Astrocyte of the spinal cord (primary cell): ENCODE measurements at places on chromosomes 7 and 10.

GRCh38 chr10:75096749-75097148 lies 14.7 kb upstream of the SAMD8 start:
- no peak for DNase-seq

DNA sequence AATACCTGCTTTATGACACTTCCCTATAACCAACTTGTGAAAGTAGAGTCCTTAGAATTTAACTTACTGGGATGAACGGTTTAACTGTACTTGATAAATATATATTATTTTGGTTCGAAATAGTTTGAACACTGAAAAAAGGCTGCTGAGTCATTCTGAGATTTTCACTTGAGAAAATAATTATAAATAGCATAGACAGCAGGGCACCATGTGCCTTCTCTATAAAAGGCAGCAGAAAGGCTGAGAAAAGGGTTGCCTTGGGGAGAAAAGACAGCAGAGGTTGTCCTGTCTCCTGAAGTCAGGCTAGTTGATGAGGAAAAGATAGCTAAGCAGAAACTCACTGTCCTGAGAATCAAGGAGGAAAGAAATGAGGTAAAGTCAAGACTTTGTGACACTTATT lies 92.4 kb downstream of the CTTNBP2 start:
- DNase-seq, result peak; percentile 60

DNA sequence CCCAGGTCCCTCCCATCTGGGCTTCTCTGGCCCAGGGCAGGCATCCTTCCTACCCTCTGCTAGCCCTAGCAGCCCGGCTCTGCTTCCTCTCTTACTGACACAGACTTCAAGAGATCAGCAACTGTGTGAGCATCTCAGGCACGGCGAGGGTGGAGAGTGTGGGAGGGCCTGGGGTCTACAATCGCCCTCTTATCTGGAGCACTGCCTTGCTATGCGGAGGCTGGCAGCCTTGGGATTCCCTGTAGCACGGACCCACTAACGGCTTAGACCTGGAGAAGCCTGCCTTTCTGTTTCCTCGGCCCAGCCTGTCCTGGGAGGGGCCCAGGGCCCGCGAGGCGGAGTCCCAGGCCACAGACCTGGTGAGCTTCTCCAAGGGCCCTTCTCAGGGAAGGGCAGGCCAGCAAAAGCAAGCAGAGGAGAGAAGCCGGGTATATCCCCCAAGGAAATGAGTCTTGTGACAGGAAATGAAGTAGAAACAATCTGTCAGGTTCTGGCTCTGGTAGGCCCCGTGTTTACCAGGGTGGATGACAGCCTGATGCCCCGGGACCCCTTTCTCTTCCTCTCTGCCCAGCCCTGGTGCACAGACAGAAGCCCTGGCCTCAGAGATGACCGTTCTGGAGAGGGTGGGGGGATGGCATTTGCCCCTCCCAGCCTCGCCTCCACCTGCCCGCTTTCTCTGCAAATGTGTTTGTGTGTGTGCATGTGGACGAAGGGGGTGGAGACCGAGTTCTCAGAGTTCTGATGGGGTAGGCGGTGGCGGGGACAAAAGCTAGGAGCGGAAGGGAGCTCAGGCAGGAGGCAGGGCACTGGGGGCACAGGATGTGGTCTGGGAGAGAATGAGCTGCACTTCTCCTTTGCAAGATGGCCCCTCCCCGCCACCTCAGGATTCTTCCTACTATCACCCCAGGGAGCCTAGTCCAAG lies 2.5 kb downstream of the LRCH4 start:
- peak; percentile 59 for DNase-seq

GRCh38 chr10:58998924-58999713 lies 177.3 kb upstream of the PHYHIPL start:
- peak; percentile 55 for DNase-seq

- no peak for DNase-seq
Observed at GRCh38 chr10:131944412-131944811, 37.3 kb downstream of the BNIP3 start.

GRCh38 chr7:115004121-115004520 lies 82.2 kb downstream of the MDFIC start:
- DNase-seq, result no peak

DNA sequence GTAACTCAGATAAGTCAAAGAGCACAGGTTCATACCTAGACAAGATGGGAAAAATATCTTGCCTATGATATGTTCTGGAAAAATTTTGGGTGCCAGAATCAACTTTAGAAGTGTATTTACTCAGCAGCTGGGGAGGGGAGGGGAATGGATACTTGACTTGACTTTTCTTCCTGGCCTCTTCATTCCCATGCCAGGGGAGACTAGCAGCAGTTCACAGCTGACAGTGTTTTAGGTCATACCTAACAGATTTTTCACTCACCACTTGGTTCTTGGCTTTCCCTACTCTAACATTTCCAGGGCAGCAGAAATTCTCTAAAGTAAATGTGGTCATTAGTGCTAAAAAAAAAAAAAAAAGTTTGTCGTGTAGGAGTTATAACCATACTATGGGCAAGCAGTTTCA lies 46.3 kb downstream of the TAS2R16 start:
- peak; percentile 2 for DNase-seq

- no peak for DNase-seq
Observed at GRCh38 chr10:29970576-29970975, 88.8 kb downstream of the JCAD start.

DNA sequence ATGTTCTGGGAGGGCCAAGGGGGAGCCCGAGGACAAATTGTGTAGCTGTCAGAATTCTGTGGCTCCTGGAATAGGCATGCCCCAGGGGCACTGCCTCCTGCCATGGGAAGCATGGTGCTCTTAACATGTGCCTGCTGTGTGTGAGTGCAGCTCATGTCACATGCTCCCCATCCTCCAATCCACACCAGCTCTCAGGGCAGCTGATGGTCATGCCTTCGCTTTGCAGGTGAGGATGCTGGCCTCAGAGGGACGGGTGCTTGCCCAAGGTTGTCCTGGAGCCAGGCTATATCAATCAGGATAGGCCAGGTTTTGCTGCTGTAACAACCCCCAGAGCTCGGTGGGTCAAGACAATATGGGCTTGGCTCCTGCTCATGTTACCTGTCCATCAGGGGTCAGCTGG lies 303.4 kb downstream of the RPS24 start:
- DNase-seq, result no peak

GRCh38 chr10:125984346-125984745 lies 88.0 kb downstream of the FANK1 start:
- DNase-seq, result no peak

DNA sequence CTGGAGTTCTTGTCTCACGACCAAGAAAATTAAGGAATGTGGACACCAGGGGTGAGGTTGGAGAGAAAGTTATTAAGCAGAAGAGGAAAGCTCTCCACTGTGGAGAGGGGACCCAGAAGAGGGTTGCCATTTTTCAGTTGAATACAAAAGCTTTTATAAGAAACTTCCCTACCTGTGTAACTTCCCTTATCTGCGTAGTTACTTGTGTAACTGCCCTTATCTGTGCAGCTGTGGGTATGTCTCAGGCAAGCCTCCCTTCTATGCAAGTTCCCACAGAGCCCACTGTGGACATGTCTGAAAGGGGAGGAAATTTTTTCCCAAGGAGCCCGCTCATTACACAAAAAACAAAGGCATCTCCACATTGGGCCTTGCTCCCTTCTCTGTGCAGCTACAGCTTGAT lies 94.9 kb downstream of the SVOPL start:
- no peak for DNase-seq

DNA sequence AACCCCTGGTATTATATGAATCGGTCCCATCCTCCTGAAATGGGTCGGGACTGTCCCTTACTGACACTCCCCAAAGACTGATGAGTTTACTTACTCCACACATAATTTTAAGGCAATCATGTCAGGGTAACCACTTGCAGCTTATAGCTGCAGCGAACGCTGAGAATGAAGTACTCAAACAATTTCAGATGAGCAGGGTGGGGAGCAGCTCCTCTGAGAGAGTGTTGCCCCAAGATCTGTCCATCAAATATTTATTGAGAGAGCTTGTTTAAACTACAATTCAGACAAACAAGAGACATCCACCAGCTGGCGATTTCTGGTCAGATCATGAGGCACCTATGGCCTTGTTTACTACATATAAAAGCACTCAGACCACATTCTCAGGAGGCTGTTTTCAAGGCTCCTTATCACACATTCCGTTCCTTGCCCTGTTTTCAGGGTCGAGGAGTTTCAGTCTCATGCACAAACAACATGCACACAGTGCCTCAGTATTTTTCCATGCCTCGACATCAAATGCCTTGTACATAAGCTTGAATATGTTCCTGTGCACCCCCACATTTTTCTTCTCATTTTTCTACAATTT lies 80.1 kb downstream of the THSD7A start:
- no peak for DNase-seq

DNA sequence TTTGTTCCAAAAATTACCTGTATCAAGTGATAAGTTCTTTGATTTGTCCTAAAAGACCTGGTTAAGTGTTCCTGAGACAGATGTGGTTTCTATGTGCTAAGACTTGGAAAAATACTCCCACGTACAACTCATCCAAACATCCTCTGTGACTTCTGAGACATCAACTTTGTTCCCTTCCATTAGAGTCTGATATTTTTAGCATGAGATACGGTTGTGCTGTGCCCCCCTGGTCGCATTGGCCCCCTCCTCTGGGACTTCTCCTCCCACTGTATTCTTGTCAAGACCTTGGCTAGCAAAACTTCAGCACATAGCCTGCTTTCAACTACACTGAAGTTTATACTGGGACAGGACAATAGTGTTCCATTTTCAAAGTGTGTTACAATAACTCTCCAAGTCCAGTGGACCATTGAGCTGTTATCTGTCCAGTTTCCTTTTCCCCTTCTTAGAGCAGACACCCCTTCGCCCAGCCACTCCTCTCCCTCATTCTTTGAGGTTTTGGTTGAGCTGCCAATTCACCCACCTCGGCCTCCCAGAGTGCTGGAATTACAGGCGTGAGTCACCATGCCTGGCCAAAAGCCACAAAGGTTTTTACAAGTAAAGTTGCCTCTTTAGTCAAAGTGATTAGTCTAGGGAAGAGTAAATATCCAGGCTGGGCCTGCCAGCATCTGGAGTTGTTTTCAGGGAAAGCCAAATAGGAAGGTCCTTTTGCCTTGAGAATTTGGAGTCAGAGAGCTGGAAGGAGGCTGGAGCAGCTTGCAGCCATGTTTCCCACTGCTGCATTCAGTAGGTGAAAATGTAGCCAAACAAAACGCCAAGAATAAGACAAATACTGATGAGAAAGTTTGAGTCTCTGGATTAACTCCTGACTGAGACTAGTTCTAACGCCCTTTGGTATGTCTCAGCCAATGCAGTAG lies 17.8 kb upstream of the PDLIM1 start:
- DNase-seq, result peak; percentile 98
